ENCODE measurements at places on chromosomes 12 and 14. TPM values are rescaled to one million over a fixed set of nuclear protein-coding genes. Genes with fewer than 3 reads are reported as not detected.

DNA sequence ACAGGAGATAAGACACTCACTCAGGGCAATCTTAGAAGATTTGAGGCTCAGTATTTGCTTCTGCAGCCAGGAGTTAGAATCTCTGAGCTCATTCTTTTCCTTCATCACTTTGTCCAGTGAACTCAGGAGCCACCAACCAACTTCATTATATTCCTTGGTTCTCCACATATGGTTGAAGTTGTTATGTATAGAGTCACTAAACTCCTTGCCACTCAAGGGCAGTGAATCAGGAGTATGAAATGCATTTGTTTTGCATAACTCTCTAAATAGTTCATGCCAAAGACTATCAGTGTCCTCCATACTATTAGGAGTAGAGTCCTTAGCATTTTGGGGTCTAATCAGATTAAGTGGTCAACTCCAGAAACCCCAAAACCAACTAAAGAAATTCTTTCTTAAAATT is 150.6 kb downstream of the CCDC59 start:
- no peak for DNase-seq

GRCh38 chr12:105986779-105987684 is 151.7 kb downstream of the NUAK1 start:
- DNase-seq: no peak

DNA sequence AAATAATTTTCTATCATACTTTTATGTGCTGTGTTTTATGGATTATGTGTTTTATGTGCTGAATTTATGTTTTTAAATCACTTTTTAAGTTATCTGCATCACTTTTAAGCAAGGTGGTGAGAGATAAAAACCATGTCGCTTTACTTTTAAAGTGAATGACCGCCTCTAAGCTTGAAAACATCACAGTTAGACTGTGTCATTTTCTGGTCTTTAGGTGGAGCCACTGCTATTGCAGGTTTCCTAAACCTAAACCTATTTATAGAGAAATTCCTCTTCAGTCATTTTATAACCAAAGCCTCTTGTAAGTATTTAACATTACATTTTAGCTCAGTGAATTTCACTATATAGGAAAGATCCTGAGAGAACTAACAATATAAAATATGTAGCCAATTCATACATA is 21.0 kb upstream of the MDM2 start:
- DNase-seq: no peak

DNA sequence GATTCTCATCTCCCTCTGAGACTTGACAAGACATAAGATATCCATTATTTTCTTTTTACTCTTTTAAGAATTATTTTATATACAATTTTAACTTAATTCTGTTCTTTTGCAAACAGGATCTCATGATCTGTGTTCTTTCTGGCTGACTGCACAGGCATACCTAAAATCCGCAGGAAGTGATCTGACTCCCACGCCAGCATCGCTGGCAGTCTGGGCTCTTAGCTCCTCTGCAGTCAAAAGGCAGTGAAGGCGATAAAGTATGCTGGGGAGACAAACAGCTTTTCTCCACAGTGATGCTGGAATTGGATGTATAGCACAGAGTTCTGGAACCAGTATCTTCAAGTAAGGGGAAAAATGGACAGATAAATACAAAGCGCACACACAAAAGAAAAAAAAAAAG is 52.4 kb downstream of the DICER1 start:
- DNase-seq: peak; percentile 49

DNA sequence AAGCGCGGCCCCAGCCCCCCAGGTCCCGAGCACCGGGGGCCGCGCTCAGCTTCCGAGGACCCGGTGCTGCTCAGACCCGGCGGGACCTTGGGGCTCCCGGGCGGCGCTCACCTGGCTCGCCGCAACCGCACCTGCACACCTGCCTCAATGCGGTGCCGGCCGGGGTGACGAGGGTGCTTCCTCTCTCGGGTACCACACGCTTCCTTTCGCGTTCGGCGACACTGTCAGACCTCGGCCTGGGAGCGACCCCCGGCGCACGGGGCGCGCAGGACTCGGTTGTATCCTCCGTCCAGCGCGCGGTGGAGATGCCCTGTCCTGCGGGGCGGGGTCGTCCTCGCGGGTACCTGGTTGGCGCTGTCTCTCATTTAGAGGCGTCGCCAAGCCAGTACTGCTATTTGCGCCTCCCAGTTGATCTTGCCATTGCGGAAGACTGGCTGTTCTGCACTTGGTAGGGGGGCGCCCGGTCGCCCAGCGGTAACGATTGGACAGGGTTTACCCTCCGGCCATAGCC is 718 bp downstream of the PACS2 start:
- peak; percentile 43 for DNase-seq

- DNase-seq: no peak
These were observed 388.5 kb upstream of the MIS18BP1 start for GRCh38 chr14:45641541-45641940.

DNA sequence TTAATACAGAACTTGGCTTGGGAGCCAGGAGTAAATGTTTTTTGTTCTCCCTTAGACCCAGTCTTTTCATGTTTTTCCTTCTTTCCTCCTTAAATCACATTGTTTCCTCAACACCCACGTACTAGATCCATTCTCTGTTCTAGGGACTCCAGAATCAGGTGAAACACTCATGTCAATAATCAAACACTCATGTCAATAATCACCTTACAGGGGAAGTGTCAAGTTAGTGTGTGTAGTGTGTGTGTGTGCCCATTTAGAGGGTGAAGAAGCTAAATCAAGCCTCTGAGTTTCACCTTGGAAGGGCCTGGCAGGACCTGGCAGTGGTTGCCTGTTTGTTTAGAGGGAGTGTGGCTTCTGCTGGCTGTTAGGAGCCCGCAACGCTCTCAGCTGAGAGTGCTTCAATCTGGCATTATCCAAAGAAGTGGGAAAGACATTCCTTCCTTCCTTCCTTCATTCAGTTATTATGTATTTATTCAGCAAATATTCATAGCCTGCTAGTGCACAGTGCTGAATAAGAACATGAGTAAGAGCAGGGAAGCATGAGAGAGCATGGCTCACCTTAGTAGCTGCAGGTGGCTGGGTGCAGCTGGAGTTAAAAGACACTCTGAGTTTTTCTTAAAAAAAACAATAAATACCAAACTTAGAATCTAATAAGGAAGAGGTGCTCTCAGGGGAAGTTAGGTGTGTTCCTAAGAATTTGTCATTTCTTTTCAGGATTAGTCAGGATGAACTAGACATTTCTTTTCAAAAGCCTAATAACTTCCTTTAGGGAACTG is 17.6 kb upstream of the EID3 start:
- no peak for DNase-seq

DNA sequence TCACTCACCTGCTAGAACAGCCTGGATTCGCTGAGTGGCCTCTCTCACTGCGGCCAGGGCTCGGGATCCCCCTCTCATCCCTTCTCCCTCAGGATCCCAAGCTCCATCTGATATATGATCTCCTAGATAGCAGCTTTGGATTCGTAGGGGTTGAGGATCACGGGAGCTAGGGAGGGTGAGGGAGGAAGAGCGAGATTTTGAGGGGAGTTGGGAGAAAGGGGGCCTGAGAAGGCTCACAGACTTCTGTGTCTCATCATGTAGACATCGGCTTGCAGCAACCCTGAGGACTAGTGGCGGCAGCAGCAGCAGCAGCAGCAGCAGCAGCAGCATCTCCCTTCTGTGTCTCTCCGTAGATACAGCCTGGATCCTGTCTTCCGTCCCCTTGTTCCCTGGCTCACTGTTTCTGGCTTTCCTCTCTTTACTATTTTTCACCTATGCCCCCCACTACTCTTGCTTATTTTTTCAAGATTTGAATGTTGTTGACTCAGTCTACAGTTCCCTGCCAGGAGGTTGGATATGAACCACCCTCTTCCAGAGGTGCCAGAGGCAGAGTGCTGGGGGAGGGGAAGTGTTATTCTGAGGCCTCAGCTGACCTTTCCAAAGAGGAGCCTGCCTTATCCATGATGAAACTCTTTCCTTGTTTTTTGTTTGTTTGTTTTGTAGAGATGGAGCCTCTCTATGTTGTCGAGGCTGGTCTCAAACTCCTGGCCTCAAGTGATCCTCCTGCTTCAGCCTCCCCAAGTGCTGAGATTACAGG is at the start of gene CIROP:
Gene CIROP, minus strand, starts transcription at position 399 of the 757 bp plus-strand sequence. Its CDS starts 69 bp downstream, at position 330.
- no peak for DNase-seq

- no peak for DNase-seq
These were observed 242.3 kb upstream of the PDZRN4 start for GRCh38 chr12:40945772-40946171.

- no peak for DNase-seq
These were observed 8.0 kb downstream of the ANO6 start for GRCh38 chr12:45223868-45224267.

DNA sequence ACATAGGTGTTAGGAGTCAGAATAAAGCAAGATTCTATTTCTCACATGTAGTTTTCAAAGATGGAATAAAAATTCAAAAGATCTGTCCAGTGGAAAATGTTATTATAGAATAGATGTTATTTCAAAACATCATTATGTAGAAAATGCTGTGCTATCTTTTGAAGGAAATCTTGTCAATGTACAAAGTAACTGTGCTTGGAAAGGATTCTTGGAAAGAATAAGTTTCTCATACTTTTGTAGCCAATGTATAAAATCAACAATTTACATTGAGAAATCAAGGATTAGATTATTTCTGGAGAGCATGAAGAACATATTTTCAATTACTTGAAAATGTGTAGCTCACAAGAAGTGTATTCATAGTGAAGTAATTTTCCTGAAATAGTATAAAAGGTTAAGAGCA is 532.5 kb upstream of the MGAT4C start:
- DNase-seq: no peak

DNA sequence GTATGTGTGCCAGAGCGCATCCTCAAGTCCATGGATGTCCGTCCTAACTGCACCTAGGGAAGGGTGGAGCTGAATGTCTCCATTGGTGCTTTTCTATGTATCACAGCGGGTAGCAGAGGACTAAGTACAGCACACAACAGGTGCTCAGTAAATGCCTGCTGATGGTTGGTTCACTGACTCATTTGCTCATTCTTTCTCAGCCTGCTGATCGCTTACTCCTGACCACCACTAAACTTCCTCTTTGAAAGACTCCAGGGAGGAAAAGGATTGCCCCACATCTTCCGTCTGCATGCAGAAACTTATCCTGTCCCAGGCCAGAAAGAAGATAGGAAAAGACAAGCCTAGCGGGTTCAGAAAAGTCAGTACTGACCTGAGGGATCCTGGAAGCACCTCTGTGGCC is 66.3 kb downstream of the B4GALNT3 start:
- DNase-seq: no peak

DNA sequence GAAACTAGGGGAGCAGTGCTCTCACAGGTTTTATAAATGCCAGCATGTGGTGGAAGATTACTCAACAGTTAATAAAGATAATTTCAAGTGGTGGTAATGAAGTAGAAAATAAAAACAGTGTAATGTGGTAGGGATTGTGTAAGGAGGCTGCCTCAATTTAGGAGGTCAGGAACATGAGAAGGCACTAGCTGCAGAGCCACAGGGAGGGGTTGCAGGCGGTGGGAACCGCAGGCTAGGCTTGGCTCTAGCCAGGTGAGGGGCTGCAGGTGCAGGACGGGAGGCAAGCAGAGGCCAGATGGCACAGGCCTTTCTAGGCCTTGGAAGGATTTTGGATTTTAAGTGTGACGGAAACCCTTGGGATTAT is 768 bp downstream of the METTL25 start:
- peak; percentile 30 for DNase-seq

The PROX2 gene
- polyA plus RNA-seq: 0.06 TPM
